A673 (cell line): ENCODE measurements at places on chromosomes 6 and 20. TPM values are rescaled to one million over a fixed set of nuclear protein-coding genes. Genes with fewer than 3 reads are reported as not detected.

DNA sequence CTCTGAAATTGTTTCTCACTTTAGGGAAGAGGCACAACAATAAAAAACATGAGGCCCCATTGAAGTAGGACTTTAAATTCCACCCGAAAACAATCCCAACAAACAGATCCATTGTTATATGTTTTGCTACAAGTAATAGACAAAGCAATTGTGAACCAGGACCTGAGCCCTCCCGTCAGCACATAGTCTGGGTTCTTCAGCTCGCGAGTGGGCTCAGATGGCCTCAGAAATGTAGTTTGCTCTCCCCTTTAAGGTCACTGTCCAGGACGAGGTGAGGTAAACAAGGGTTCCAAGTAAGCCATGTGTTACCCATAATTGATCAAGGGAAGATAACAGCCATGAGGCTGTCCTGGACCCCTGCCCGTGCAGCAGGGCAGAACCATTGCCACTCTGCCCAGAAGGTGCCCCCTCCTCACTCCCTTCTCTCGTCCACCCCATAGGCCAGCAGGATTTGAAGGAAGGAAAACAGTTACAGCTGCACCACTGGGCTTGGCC, 160.1 kb upstream of the QKI start:
- H3K36me3 ChIP-seq, result no peaks in the 10 kb centered on the region
- H3K4me3 ChIP-seq, result no peak overlapping the region
- DNase-seq, result no peak
- no peaks in the 10 kb centered on the region for H3K4me1 ChIP-seq
- no peaks in the 10 kb centered on the region for H3K27me3 ChIP-seq

DNA sequence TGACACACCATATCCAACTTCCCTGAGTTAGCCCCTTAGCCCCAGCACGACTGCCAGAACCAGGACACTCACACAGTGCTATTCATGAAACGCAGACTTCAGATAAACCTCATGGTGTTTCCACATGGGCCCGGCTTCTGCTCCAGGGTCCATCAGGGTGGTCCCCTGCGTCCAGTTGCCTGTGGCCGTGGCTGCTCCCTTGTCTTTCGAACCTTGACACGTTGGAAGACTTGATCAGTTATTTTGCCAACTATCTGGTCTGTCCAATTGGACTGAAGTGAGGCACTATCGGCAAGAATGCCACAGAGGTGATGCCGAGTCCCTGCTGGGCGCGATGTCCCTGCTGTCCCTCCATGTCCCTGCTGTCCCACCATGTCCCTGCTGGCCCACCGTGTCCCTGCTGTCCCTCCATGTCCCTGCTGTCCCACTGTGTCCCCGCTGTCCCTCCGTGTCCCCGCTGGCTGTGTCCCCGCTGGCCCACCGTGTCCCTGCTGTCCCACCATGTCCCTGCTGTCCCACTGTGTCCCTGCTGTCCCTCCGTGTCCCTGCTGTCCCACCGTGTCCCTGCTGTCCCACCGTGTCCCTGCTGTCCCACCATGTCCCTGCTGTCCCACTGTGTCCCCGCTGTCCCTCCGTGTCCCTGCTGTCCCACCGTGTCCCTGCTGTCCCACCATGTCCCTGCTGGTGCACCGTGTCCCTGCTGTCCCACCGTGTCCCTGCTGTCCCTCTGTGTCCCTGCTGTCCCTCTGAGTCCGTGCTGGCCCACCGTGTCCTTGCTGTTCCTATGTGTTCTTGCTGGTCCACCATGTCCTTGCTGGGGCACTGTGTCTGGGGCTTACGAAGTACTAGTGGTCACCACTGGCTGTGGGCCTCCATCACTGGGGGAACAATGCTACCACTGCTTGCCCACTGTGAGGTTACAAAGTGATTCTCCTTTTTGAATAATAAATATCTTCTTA, 251.4 kb downstream of the DLL1 start:
- DNase-seq, result no peak
- no peaks in the 10 kb centered on the region for H3K4me1 ChIP-seq
- no peaks in the 10 kb centered on the region for H3K27me3 ChIP-seq
- no peaks in the 10 kb centered on the region for H3K36me3 ChIP-seq

The LTA gene
- not detected in 2 replicates for total RNA-seq

DNA sequence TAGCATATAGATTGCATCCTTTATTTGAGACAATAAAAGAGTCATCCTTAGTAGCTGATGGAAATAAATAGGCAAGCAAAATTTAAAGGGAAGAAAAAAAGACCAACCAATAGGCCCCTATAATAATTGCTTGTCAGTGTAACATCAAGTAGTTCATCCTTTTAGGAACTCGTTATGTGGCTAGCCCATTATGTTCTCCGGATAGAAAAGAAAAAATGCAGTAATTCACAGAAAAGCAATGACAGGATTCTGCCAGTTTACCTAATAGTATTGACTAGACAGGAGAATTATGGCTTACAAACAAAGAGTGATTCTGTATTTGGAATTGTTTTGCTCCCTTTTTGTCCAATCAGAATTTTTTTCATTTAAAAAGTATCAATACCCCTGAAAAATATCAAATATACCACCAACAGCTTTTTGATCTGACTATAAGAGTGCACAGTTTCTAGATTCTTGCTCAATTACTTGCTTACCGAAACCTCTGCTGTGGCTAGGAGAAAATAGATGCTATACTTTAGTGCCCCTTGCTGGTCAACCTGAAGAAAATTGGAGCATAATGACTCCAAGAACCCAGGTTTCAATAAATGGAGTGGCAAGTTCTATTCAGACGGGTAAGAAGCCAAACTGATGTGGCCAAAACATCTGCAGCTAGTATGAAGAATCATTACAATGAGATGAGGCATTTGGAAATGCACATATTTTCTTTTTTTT, 91.5 kb upstream of the SASH1 start:
- no peaks in the 10 kb centered on the region for H3K27me3 ChIP-seq
- DNase-seq, result peak; percentile 37
- no peak overlapping the region for H3K27ac ChIP-seq
- peaks cover 11% of the 10 kb centered on the region for H3K4me1 ChIP-seq
- no peak overlapping the region for H3K4me3 ChIP-seq

GRCh38 chr6:154367336-154367735, 10.7 kb upstream of the IPCEF1 start:
- H3K4me1 ChIP-seq, result no peaks in the 10 kb centered on the region
- no peaks in the 10 kb centered on the region for H3K36me3 ChIP-seq
- H3K4me3 ChIP-seq, result no peak overlapping the region
- H3K27me3 ChIP-seq, result no peaks in the 10 kb centered on the region

The ARMC2 gene
- 12.0 and 12.6 TPM in 2 replicates for total RNA-seq

DNA sequence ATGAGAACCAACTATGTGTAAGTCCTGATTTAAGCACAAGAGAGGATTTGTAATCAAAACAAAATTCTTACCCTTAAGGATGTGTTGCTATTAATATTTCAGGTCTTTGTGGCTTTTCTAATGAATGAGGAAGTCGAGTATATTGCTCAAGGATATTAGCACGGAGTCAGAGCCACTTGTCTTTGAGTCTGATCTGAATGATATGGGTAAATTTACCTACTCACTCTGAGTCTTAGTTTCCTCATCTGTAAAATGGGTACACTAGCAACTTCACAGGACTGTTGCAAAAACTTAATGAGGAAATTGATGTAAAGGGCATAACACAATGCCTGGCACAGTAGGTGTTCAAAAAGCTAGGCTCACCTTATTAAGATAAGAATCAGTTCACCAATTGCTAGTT, 30.0 kb upstream of the QKI start:
- no peaks in the 10 kb centered on the region for H3K36me3 ChIP-seq
- no peak for DNase-seq
- no peak overlapping the region for H3K27ac ChIP-seq
- H3K27me3 ChIP-seq, result no peaks in the 10 kb centered on the region

- no peak overlapping the region for H3K4me3 ChIP-seq
- DNase-seq, result no peak
- H3K27ac ChIP-seq, result no peak overlapping the region
Observed at GRCh38 chr6:4388675-4389074, 253.3 kb upstream of the ECI2 start.

The RRP36 gene
- 104 and 115 TPM in 2 replicates for total RNA-seq

DNA sequence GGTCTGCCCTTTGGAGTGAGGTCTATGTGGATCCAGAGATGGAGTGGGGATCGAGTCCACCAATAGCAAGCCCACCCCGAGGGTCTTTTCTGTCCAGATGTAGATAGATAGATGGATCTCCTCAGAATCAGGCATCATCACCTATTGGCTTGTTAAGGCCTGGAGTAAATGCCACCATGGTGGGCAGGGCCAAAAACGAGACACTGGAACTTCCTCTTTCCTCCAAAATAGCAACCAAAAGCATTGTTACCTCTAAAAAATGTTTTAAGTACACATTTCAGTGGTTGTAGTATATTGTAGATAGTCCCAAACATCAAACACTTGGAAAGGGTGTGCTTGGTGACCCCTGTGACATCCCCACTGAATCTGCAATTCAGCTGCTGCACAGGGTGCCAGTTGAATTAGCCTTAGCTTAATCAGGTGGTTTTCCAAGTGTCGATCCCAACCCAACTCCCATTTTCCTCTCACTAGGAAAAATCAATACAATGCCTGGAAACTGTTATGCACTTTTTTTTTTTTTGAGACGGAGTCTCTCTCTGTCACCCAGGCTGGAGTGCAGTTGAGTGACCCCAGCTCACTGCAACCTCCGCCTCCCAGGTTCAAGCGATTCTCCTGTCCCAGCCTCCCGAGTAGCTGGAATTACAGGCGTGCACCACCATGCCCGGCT, 35.0 kb upstream of the NELFCD start:
- no peak for DNase-seq
- no peak overlapping the region for H3K27ac ChIP-seq
- no peak overlapping the region for H3K4me3 ChIP-seq
- no peaks in the 10 kb centered on the region for H3K4me1 ChIP-seq
- no peaks in the 10 kb centered on the region for H3K36me3 ChIP-seq

DNA sequence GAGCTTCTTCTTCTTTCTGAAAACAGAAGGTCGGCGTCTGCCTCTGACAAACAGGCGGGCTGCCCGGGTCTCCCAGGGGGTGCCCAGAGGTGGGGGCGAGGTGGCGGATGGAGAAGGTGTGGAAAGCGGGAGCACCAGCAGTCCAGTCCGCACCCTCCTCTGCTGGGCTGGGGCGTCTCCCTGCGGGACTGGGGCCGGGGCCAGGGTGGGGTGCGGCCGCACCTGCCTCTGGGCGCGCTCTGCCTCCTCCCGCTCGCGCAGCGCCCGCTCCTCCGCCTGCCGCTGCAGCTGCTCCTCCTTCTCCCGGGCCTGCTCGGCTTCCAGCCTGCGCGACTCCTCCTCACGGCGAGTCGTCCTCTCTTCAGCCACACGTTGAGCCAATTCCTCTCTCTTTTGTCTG, 71.1 kb upstream of the BCLAF1 start:
- H3K27me3 ChIP-seq, result no peaks in the 10 kb centered on the region
- H3K4me1 ChIP-seq, result no peaks in the 10 kb centered on the region
- H3K27ac ChIP-seq, result no peak overlapping the region
- no peak for DNase-seq

- H3K27me3 ChIP-seq, result no peaks in the 10 kb centered on the region
- no peaks in the 10 kb centered on the region for H3K36me3 ChIP-seq
- H3K4me3 ChIP-seq, result no peak overlapping the region
- H3K4me1 ChIP-seq, result no peaks in the 10 kb centered on the region
- peak; percentile 24 for DNase-seq
Observed at GRCh38 chr20:59765599-59766177, 161.3 kb downstream of the PHACTR3 start.

DNA sequence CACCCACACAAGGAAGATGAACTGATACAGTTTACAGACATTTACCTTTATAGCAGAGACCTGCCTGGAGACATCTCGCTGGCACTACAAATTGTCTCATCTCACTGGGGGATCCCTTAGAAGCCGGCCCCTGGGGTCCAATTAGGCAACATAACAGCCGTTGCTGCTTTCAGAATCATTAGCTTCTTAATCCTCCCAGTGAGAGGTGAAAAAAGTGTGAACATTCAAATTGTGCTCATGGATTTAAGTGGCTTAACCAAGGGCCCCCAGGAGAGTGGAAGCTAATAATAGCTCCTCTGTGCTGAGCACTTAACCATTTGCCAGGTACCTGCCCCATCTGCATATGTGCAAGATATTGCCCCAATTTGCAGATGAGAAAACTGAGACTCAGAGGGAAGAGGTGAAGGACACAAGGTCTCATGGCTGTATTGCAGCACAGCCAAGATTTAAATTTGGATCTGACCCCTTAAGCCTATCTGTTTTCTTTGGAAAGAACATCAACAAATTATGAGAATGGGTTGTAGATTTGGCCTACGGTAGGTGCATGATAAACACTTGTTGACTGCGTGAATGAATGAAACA, 101.0 kb downstream of the EYA2 start:
- no peaks in the 10 kb centered on the region for H3K4me1 ChIP-seq
- no peak for DNase-seq
- peaks cover 18% of the 10 kb centered on the region for H3K27me3 ChIP-seq
- H3K36me3 ChIP-seq, result no peaks in the 10 kb centered on the region
- H3K4me3 ChIP-seq, result no peak overlapping the region

- H3K36me3 ChIP-seq, result no peaks in the 10 kb centered on the region
- no peak for DNase-seq
- H3K27ac ChIP-seq, result no peak overlapping the region
- H3K4me1 ChIP-seq, result no peaks in the 10 kb centered on the region
- H3K4me3 ChIP-seq, result no peak overlapping the region
- no peaks in the 10 kb centered on the region for H3K27me3 ChIP-seq
Observed at GRCh38 chr20:15362849-15363248, 1025.4 kb upstream of the FLRT3 start.

DNA sequence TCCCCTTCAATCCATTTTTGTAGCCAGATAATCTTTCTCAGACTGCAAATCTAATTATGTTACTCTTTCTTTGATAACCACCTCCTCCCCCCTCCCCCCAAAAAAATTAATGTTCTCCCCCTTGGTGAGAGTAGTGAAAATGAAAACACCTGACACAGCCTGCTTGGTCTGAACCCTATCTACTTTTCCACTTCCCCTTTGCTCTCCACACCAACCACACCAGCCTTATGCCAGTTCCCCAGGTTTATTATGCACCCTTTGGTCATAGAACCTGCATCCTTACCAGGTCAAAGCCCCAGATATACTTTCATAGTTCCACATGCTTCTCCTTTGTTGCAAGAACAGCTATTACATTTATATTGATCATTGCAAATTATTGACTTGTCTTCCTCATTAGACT, 19.4 kb downstream of the PFDN4 start:
- H3K36me3 ChIP-seq, result no peaks in the 10 kb centered on the region
- H3K27me3 ChIP-seq, result no peaks in the 10 kb centered on the region
- DNase-seq, result no peak
- H3K27ac ChIP-seq, result no peak overlapping the region
- H3K4me1 ChIP-seq, result no peaks in the 10 kb centered on the region
- no peak overlapping the region for H3K4me3 ChIP-seq

DNA sequence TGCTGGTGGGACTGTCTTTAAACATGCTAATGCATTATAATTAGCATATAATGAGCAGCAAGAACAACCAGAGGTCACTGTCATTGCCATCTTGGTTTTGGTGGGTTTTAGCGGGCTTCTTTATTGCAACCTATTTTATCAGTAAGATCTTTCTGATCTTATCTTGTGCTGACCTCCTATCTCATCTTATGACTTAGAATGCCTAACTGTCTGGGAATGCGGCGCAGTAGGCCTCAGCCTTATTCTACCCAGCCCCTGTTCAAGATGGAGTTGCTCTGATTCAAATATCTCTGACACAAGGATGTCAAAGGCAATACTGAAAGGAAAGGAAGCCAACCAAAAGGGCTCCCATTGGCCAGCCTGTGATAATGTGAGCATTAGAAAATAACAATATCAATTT, 29.8 kb upstream of the SEC63 start:
- no peaks in the 10 kb centered on the region for H3K36me3 ChIP-seq
- no peak for DNase-seq
- peaks cover 11% of the 10 kb centered on the region for H3K27me3 ChIP-seq
- no peak overlapping the region for H3K27ac ChIP-seq
- no peak overlapping the region for H3K4me3 ChIP-seq
- no peaks in the 10 kb centered on the region for H3K4me1 ChIP-seq

The GSTA2 gene
- not detected in 2 replicates for total RNA-seq
